Foreskin fibroblast (primary cell): ENCODE measurements at places on chromosomes 1 and 21.

- no peak for DNase-seq
Observed at GRCh38 chr1:182444497-182444896, 5.4 kb upstream of the RGSL1 start.

DNA sequence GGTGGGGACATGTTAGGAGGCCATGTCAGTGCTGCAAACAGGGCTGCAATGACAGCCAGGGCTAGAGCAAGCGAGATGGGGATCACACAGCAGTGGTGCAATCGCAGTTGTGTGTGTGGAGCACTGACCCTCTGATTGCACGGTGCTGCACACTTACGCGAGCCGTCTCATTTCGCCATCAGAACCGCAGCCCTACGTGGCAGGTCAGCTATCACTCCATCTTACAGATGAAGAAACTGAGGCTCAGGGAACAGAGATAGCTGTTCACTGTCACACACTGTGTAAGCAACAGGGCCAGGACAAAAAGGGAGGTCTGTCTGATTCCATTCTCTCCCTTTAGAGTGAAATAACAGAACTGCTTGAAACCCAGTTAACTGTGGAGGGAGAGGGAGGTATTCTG lies 104.8 kb upstream of the SLC45A1 start:
- DNase-seq = no peak

DNA sequence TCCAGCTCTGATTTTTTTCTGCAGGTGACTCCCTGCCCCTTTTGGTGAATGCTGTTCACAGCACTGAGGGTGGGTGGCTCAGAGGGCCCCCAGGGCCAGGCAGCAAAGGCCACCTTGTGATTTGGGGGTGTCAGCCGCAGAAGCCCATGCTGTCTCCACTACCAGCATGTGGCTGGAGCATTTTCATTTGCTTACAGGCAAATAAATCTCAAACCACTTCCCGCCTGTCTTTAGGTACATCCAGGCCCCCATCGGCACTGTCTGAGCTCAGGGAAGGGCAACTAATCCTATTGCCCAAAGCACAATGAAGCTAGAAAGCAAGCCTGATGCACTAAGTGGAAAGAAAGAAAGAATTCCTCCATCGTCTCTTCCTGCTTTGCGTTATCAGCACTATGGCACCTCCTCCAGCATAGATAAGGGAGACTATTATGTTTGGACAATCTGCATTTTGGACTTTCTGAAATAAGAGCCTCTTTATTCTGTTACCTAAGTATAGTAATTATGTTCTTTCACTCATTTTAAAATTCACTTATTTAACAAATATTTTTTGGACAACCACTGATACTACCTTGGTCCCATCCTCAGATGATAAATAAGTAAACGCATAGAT lies 100.5 kb upstream of the TLR5 start:
- no peak for DNase-seq

GRCh38 chr1:177443003-177443402 lies 272.2 kb downstream of the BRINP2 start:
- no peak for DNase-seq

DNA sequence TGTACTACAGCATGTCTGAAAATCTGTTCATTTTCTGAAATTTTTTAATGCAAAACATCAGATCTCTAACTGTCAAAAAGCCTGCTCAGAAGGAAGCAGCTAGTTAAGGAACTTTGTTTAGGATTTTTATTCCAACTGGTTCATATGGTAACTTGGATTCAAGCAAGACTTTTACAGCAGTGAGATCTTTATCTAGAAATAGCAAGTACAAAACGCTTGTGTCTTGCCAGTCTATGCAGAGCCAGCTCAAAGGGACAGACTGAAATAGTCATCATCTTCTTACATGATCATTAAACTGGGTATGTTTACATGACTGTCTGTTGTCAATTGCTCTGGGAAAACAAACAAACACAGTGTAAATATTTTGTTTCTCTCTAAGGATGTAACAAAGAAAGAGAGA lies 37.6 kb downstream of the DDAH1 start:
- DNase-seq = no peak

- no peak for DNase-seq
Observed at GRCh38 chr1:39761016-39761415, 10.1 kb downstream of the OXCT2 start.

- no peak for DNase-seq
Observed at GRCh38 chr1:50236656-50237055, 127.9 kb downstream of the ELAVL4 start.

GRCh38 chr1:164763098-164763497 lies 204.1 kb downstream of the PBX1 start:
- no peak for DNase-seq

DNA sequence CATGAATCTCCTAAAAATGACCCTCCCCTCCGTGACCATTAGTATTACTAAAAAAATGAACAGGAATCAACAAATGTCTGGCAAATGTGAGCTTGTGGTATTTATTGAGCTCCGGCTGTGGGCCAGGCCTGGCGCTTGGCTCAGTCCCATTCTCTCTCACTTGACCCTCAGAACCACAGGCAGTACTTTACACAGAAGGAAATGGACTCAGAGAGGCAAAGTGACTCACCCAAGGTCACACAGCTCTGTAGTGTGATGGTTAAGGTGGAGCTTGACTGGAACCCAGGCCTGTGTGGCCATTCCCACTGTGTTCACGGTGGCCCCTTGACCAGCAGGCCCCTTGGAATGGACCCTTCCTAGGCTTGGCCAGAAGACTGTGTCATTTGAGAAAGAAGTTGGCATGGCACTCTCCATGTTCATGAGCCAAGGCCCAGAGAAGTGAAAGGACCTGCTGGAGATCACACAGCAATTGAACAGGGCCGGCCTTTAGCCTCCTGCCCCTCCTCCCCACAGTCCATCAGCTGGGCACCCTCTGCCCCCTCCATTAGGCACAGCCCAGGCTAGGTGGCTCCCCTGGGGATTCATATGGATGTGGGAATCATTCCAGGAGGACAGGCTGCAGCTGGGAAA lies 32.1 kb downstream of the FAM151A start:
- no peak for DNase-seq
